ENCODE measurements at places on chromosomes 5 and 9.

GRCh38 chr5:103590221-103590620, 27.6 kb upstream of the NUDT12 start:
- DNase-seq, result no peak

DNA sequence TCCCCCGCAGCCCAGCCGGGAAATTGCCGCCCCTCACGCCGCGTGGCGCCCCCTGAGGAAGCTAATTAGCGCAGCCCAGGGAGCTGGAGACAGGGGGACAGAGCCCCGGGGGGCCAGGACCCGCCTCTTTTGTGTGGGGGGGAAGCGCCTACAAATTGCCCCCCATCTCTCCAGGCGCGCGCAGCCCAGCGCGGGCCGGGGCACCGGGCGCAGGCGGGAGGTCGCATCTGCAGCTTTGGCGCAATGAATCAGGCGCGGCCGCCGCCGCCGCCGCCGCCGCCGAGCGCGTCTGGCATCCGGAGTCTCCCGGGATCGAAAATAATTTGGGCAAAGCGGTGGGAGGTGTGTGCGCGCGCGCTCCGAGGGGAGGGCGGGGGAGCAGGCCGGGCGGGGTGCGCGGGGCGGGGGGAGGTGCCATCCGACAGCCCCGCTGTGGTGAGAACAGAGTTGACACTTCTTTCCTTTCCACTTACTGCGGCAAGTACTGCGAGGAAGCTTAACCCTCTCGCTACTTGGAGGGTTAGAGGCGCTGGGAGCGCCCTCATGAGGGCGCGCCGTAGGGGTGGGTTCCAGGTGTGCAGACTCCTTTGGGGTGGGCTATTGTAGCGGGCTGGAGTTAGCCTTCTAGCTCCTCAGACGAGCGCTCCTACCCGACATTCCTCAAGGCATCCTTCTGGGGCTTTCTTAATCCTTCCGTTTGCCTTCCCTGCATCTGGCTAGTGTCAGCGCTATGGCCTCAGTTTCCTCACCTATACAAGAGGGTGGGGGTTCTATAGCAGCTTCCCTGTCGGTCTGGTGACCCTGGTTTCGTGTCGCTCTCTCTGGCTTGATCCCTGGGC, 63.1 kb downstream of the CXXC5 start:
- DNase-seq, result peak; percentile 57

- DNase-seq, result no peak
These were observed 85.1 kb downstream of the NDUFAF2 start for GRCh38 chr5:61030163-61030482.

DNA sequence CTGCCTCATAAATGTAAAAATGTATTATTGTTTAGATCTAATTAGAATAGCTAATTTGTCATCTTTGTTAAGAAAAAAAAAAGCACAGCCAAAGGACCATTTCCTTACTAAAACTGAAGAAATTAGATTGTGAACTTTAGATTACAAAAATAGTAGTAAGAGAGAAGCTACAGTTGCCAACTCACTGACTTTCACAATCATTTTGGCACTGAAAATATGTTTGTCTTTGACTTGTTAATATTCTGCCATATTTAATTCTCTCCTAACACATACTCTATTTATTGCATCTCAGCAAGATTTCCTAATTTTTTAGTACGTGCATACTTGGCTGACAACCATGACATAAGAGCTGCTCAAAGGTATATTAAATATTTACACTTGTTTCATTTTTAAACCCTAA, 297.1 kb downstream of the TUSC1 start:
- no peak for DNase-seq

- DNase-seq, result no peak
These were observed 759.2 kb downstream of the TLR4 start for GRCh38 chr9:118463419-118463818.

GRCh38 chr5:8446179-8446578, 577.2 kb downstream of the MTRR start:
- no peak for DNase-seq

DNA sequence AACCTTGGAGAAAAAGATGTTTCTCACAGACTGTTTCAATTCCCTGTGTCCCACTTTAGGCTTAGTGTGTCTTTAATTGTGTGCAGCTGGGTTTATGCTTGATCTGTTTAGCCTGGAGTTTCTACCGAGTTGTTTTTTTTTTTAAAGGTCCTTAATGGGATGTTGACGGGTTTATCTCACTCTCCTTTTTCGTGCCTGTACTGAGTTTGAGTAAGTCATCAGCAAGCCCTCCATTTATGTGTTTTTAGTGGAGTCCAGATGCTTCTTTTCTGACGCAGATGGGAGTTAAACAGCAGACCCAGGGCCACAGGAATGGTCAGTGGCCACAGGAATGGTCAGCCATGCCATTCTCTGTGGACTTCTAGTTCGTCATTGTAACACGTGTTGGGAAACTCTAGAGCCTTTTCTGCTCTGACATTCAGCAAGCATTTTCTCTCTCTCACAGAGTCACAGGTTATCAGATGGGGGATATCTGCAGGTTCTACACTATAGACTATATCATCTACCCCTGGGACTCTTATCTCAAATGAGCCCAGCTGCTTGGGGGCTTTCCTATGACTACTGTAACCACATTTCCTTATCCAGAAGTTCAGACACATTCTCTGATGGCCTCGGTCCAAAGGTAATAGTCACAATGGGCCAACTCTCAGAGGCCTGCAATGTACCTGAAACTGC, 190.5 kb downstream of the TTLL11 start:
- DNase-seq, result peak; percentile 55

- DNase-seq, result peak; percentile 67
These were observed 34.8 kb downstream of the BOD1 start for GRCh38 chr5:173581408-173582215.

DNA sequence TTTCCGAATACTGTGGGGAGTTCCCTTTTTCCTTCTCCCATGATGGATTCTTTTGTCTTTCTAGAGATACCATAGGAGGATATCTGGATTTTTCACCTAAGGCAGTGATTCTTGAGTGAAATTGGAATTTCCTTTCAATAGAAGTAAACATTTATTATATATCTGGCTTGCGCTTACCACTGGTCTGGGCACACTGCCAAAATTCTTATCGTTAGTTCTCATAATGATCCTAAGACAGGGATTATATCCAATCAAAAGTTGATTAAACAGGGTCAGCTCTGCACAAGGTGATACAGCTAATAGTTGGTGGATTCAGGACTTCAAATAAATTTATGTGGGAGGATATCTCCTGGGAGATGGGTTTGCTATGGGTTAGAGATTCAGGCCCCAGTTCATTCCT, 9.6 kb downstream of the TLE4 start:
- no peak for DNase-seq

DNA sequence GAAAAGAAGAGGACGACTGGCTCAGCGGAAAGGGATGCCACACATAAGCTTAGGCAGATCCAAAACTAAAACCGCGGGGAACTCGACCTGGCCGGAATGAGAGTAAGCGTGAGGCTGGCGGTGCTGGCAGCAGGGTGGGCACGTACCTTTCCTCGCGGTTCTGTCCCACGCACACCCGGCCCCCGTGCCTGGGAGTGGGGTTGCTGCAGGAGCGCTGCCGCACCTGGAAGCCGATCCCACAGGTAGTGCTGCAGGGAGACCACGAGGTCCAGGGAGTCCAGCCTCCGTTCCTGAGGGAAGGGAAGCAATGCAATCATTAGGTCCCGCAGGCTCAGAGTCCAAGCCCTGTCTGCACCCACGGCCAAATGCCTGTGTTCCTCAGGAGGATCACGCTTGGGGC, 427.0 kb downstream of the SEMA5A start:
- no peak for DNase-seq

DNA sequence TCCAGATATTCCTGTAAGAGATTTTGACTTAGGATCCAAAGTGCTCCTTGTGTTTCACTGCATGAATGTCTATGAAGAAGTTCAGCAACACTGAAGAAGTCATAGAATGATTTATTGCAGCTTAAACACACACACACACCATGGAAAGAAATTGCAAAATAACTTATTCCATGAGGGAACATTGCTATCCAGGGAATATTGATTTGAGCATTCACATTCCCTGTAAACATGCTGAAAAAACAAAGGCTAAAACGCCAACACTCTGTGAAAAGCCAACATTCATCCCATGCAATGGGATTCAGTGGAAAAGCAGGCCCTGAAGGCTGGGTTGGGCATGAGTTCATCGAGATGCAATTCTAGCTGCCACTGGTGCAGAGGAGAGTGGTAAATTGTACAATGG, 109.6 kb upstream of the CXCL14 start:
- DNase-seq, result no peak

DNA sequence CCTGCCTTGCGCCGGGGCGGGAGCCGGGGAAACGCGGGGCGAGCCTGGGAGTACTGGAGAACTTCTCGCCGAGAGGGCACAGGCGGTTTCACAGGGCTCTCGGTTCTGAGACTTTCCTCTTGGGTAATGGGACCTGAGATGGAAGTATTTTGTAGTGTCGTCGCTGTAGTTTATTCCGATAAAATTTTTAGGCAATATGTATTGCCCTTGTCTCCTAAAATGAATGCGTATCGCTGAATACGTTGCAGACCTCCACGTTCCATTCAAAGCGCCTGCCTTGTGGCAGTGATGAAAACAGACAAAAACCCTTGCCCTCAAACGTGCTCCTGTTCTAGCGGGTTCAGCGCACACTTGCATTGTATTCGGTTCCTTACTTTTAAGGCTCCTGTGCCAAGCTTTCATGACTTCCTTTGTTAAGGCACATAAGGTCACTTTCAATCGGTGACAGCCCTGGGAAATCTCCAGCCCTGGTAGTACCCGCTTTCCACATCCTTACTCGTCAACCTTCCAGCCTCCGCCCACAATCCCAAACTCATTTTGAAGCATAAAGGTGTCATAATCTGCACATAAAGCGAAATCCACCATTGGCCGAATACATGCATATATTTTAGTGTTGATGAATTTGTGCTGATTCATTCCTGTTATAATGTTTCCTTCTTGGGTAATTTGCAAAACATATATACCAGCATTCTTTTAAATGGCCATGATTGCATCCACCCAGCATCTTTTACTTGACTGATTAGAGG, 694 bp downstream of the RMI1 start:
- DNase-seq, result peak; percentile 60

- no peak for DNase-seq
These were observed 49.6 kb downstream of the SERINC5 start for GRCh38 chr5:80206282-80206681.

GRCh38 chr5:157025093-157025698, 33.7 kb downstream of the HAVCR1 start:
- peak; percentile 66 for DNase-seq

DNA sequence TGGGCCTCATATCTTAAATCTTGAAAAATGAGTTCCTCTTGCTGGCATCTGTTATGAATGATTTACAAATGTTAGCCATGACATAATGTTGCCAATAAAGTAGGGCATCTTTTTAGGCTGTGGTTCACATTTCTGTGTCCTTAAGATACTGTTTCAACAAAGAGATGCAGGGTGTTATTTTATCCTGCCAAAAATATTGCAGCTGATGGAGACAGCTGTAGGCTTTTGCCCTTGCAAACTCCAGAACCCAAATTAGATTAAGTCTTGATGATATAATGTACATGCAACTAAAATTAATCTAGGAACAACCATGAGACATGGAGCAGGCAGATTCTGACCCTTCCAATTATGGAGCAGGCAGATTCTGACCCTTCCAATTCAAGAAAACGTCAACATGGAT, 228.2 kb upstream of the GRIN3A start:
- DNase-seq, result no peak

GRCh38 chr5:171957591-171958251, 48.7 kb downstream of the FBXW11 start:
- DNase-seq, result peak; percentile 46

DNA sequence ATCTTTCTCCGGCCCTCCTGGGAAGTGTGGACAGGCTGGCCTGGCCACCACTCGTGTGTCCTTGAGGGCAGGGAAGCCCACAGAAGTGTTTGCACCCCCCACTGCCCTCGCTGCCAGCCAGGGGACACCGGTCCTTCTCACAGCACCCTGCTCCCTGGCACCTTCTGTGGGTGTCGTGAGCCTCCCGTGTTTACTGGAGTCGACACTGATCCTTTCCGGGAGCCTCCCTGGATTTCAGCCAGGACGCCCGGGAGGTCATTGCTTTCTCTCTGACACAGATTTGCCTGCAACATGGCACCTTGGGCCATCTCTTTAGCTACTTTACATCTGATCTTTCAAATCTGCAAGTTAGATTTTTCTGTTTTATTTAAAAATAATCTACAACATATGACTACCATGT, 120.4 kb upstream of the CACNA1B start:
- no peak for DNase-seq

DNA sequence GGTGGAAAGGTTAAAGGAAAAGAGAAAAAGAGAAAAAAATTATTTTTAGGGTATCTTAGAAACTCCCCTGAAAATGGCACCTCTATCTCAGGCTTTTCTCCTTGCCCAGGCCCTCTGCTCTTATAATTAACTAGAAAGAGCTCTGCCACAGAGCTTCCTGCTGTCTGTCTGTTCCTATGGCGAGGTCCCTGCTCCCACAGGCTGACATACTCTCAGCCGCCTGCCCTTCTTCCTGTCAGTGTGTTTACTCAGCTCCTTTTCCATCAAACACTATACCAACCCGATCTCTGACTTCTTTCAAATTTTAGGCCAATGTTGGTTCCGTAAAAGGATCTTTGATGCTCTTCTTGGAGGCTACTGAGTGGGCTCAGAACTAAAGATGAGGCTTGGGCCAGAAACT, 482.6 kb downstream of the DMAC1 start:
- no peak for DNase-seq

- no peak for DNase-seq
These were observed 129.3 kb downstream of the GRIA1 start for GRCh38 chr5:153619771-153620170.

DNA sequence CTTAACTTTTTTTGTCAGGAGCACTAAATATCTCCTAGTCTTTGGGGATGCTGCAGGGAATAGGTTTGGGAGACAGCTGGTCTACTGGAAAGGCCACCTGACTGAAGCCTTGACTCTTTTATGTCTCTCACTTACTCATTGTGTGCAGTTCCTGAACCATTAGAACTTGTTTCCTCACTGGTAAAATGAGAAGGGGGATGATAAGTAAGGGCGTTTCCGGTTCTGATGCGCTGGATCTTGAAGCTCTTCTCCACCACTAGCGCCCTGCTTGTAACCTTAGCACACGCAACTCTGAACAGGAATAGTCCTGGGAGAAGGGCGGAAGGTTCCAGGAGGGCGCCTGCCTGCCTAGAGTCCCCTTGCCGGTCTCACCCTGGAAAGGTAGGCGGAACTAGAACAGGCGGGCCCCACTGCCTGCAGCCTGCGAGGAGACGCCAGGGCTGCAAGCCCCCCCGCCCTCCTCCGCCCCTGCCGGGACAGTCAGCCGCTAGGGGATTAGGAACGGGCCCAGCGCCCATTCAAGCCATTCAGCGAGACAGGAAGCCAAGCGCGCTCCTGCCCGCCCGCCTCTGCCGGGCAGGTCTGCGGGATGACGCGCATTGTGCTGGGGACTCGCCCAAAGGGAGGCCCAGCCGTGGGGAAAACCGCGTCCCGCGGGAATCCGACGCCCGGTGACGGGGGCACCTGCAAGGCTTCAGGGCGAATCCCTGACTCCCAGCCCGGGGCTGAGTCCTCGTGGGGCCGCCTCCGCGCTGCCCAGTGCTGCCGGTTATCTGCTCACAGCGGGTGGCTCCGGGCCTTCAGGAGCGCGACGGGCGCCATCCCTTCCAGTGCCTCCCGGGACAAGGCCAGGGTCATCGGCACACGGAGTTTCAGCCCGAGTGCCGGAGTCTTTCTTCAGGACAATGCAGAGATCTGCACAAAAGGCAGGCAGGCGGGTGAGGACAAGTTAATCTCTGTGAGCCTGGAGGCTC, 44.0 kb upstream of the XPA start:
- peak; percentile 31 for DNase-seq

- peak; percentile 49 for DNase-seq
These were observed 42.5 kb upstream of the GLRX start for GRCh38 chr5:95864944-95865504.
